ENCODE measurements at places on chromosomes 1 and 21.
A peak's percentile ranks its signal among the peaks of the same experiment; 100 is the strongest.

GRCh38 chr1:164787834-164788231 lies 228.8 kb downstream of the PBX1 start:
- no peak for DNase-seq

GRCh38 chr1:209319549-209319948 lies 264.0 kb upstream of the CAMK1G start:
- DNase-seq, result no peak

GRCh38 chr1:6794164-6794563 lies 8.9 kb downstream of the CAMTA1 start:
- no peak for DNase-seq

DNA sequence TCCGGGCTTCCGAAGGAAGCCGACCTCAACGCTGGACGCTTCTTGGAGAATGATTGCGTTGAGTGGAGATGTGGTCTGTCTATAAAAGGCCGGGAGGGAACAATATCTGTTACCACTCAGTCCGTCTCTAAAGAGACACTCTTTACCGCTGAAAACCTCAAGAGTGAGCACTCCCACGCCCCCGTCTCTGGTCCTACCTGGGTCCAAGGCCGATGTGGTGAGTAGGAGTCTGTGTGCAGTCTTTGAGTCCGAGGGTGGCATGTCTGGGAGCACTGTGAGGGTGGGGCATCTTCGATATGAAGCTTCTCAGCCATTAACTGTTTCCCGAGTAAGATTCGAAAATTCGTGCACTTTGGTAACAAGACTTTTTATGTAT lies 576 bp downstream of the ZFP69 start:
- DNase-seq, result no peak

- DNase-seq, result no peak
Measured at GRCh38 chr1:198544265-198544664, 3.8 kb upstream of the ATP6V1G3 start.

GRCh38 chr1:45033356-45033755 lies 21.3 kb downstream of the UROD start:
- DNase-seq, result no peak

- no peak for DNase-seq
Measured at GRCh38 chr1:8604041-8604945, 213.1 kb downstream of the RERE start.

- DNase-seq, result no peak
Measured at GRCh38 chr1:31788825-31789256, 24.7 kb upstream of the ADGRB2 start.

- no peak for DNase-seq
Measured at GRCh38 chr21:38841472-38841871, 35.7 kb downstream of the ETS2 start.

DNA sequence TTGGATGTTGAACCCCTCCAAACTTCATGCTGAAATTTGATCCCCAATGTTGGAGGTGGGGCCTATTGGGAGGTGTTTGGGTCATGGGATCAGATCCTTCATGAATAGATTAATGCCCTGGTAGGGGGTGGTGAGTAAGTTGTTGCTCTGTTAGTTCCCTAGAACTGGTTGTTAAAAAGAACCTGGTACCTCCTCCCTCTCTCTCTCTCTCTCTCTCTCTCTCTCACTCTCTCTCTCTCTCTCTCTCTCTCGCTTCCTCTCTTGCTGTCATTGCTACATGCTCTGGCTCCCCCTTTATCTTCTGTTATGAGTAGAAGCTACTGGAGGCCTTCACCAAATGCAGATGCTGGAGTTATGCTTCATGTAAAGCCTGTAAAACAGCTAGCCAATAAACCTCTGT lies 498.2 kb upstream of the NR5A2 start:
- DNase-seq, result no peak

DNA sequence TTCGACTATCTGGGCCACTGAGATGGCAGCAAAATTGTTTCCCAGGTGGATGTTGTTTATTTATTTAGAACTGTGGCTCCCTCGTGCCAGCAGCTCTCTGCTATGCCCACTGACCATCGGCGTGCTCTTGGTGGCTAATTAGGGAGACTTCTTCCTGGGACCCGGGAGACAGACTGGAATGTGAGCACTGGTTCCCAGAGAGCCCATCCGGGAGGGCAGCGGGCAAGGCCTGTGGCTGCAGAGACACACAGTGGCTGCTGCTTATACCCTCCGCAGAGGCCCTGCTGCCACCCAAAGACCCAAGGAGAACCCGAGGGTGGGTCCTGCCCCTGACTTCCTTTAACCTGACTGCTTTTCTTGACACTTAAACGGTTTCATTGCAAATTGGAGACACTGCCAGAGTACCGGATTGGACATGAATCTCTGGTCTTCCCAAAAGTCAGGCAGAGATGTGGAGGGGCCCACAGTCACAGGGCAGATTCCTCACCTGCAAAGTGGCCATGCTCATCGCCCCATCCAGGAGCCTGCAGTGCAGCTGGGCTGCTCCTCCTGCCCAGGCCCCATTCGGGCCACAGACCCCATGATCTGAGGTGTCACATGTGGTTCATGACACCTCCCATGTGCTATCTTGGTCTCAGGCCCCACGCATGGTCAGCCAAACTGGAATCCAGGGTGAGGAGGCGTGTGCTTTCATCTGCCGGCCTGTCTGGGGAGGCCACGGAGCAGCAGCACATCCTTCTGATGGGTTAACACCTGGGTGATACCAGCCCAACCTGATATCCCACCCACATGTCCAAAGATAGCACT lies 5.7 kb upstream of the MATN1 start:
- DNase-seq, result no peak

GRCh38 chr1:201397675-201398074 lies 1.4 kb downstream of the LAD1 start:
- DNase-seq, result no peak

DNA sequence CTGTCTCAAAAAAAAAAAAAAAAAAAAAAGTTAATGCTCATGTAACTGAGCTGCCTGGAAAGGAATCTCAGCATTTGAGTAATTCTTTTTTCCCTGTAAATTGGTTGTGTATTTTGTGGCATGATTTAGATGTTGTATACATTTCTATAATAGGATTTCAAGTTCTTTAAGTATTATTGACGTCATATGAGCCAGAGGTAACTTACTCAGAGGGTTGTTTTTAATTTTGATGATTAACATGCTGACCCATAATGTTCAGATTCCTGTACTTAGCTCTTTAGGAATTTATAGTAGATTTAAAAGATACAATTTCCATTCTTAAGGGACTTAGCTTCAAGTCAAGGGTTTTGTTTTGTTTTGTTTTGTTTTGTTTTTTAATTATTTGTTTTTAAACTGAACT lies 120.4 kb downstream of the CACHD1 start:
- no peak for DNase-seq

- no peak for DNase-seq
Measured at GRCh38 chr1:153288634-153289275, 24.0 kb downstream of the PGLYRP3 start.

DNA sequence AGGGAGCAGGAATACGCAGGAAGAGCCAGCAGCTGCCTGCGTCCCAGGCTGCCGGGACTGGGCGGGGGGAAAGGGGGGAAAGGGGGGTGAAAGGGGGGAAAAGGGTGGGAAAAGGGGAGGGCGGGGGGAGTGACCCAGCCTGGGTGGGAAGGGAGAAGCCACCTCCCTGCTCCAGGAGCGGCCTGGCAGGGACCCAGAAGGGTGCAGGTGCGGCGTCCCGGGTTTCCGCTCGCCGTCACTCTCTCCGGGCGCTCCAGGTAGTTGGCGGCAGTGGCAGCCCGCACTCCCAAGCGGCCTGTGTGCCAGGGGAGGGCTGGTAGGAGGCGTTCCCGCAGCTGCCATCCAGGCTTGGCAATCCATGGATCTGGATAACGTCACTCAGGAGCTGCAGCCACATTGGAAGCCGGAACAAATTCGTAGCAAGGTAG lies 141.0 kb upstream of the NGF start:
- no peak for DNase-seq

DNA sequence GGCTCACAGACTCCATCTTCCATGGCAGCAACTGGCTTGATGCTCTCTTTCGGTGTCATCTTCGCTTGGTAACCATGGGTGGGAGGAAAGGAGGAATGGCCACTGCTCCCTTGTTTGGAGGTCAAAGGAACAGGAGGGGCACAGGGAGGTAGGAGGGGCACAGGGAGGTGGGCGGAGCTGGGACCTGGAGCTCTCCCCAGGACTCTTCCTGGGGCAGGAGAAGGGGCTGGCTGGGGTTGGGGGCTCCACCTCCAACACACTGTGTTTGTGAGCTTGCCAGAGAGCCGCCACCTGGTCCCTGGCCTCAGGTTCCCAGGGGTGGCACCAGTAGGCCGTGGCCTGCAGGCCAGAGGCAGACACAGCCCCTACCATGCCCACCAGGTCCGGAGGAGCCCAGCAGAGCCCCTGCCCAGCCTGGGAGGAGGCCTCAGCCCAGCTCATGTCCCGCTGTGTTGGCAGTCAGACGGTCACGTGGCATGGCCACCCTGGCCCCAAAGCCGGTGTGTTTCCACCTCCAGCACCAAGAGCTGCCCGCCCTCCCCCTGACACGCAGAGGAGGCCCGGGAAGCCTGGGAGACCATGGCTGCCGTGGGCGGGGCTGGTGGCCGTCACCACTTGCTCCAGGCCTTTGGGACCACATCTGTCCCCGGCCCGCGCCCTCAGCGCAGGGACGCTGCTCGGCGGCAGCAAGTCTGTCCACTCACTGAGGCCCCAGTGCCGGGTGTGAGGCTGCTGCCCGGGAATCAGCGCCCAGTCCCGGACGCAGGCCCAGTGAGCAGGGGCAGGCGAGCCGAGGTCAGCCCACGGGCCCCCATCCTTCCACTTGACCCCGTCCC lies 73.9 kb downstream of the MORN1 start:
- DNase-seq, result no peak

GRCh38 chr1:38804062-38804886 lies 55.3 kb downstream of the RRAGC start:
- no peak for DNase-seq

GRCh38 chr1:64912191-64912590 lies 54.2 kb downstream of the JAK1 start:
- no peak for DNase-seq

- DNase-seq, result no peak
Measured at GRCh38 chr1:16122350-16122881, 33.5 kb downstream of the EPHA2 start.

DNA sequence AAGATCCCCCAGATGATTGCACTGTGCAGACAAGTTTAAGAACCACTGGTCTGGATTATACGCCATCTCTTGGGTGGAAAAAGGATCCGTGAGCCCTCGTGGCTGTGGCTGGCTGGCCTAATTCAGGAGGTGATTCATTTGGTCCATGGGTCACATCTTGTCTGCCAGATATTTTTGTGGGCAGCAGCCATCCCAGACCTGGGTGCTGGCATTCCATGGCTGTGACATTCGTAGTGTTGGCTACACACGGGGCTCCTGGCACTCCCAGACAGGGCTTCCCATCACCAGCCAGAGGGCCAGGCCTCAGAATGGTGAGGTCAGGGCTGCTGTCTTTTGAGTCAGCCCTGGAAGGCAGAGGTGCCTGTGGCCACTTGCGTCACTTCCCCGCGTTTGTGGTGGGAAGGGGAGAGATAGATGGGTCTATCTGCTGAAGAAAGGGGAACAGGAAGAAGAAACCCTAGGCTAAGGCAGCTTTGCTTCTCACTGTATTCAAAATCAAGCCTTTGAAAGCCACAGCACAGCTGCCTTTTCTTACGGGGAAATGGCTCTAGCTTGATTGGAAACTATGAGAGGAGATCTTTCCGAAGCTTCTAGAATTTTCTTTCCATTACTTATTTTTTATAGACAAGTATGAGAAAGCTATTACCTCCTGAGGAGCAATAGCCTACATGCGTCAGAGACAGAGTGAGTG lies 32.4 kb downstream of the EIF2D start:
- peak; percentile 86 for DNase-seq

All from activated CD8-positive, alpha-beta memory T cell treated with anti-CD3 and anti-CD28 coated beads for 4 hours (primary cell).